Stimulated activated CD8-positive, alpha-beta memory T cell treated with anti-CD3 and anti-CD28 coated beads, Interleukin-15, amount 100 ng/mL, for 1 hour (primary cell): ENCODE measurements at places on chromosomes 13 and 19.
A peak's percentile ranks its signal among the peaks of the same experiment; 100 is the strongest.

DNA sequence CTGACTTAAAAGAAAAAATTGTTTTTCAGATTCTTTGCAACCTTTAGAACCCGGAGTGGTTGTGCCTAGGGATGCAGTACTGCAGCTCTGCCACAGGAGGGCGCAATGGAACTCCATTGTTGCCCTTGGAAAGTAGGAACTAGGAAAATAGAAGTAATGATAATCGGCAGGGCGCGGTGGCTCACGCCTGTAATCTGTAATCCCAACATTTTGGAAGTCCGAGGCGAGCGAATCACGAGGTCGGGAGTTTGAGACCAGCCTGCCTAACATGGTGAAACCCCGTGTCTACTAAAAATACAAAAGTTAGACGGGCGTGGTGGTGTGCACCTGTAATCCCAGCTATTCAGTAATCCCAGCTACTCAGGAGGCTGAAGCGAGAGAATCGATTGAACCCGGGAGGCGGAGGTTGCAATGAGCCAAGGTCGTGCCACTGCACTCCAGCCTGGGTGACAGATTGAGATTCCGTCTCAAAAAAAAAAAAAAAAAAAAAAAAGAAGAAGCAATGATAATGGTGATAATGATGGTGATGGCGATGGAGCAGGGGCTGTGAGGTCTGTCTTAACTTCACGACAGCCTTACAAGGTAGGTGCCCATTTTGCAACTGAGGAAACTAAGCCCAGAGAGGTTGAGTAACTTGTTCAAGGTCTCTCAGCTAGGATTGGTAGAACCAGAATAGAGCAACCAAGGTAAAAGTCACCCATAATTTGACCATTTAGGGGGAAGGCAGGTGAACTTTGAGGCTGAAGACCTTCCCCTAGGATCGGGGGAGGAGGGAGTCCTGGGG, 5.5 kb upstream of the ADAMTS10 start:
- DNase-seq = no peak

- DNase-seq = no peak
Measured at GRCh38 chr19:18896421-18896841, 473 bp upstream of the CERS1 start.

GRCh38 chr13:33782631-33783030, 35.3 kb upstream of the RFC3 start:
- no peak for DNase-seq

DNA sequence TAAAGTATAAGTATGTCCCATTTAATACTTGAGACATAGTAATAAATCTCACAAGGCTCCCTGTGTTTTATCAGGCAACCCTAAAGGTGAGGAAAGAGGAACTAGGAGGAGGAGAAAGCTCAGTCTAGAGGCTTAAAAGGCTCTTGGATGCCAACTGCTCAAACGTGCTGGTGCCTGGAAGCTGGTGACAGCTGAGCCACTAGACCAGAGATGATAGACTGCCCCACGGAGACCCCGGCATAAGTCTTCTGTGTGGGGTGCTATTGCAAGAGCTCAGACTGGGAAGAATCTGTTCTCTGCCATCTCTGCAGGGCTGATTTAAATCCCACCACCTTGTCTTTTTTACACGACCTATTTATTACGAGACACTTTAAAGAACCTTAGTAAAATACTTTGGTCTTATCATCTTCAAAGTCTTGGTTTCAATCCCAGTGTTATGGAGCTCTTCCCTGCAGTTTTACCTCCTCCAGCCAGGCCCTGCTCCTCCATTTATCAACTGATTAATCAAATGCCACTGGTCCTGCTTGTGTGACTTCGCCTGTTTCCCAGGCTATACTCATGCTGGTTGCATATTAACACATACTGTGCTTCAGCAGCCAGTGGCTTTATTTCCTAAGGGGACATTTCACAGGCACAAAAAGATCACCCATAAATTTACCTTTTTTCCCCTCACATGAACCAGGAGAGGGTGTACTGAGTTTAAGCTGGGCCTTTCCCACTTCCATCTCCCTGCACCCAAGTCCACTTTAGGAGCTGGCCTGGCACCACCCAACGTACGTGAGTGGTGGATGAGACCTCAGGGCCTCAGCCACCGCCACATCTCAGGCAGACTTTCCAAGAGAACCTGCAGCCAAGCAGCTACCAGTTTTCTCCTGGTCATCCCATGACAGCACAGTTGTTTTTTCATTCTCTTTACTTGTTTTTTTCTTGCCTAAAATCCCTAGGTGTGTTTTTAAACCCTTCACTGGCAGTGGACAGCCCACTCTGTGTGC, 7.8 kb upstream of the ATP12A start:
- no peak for DNase-seq

DNA sequence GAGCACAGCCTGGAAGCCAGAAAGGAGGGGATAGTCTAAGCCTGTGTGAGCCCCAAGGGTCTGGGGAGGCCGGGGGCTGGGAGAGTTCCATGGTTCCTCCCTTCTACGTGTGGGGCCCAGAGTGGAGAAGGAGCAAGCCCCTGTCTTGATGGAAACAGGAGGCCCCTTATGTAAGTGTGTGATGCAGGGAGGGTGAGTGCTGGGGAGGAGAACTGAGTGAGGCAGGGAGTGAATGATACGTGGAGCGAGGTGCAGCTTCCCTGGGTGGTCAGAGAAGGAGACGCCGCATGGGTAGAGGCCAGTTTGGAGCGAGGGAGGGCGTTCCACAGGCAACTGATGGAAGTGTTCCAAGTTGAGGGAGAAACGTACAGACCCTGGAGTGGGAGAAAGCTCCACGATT, 16.0 kb downstream of the MAG start:
- no peak for DNase-seq

DNA sequence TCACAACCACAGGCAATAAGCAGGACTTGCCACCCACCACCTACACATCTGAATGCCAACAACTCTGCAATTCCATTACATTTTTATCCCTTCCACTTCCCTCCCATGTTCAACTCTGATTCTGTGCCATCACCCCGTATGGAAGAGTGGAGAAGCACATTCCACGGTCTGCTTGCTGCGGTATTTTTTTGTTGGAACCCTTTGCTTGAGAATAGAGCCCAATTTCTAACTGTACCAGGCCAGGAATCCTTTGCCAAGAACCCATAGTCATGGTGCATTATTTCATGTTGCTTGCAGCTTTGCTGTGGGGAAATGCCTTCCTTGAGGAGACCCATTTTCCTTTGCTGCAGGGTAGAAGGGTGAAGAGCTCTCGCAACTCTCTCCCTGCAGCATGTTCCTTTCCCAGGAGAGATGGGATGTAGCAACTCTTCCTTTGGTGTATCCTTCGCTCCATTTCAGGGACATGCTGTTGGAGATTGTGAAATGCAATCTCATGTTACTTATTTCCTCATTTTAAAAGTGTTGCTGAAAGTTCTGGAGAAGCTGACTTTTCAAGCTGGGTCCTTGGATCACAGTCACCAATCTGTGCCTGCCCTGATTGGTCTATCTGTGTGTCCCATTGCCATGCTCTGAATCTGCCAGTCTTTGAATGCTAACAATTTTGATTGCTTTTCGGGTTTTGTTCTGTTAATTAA, 69.8 kb upstream of the STARD13 start:
- no peak for DNase-seq

- DNase-seq = no peak
Measured at GRCh38 chr13:79593641-79594275, 112.8 kb downstream of the NDFIP2 start.

DNA sequence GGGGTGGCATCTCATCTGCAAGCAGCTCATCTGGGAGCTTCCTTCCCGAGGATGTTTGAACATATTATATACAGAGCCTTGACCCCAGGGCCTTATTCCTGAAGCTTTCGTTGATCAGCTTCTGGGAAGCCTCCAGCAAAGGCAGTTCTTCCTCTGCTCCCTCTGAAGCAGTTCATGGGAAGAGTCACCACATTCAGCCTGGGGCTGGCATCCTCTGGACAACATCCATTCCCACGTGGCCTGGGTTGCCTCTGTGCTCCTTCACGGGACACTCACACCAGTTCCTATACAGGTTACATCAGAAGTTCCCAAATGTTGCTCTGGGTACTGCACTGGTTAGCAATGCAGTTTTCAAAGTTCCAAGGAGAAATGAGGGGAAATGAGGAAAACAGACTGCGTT, 29.6 kb downstream of the COL4A2 start:
- no peak for DNase-seq

GRCh38 chr19:1874554-1875185, 10.6 kb downstream of the ABHD17A start:
- DNase-seq = no peak

DNA sequence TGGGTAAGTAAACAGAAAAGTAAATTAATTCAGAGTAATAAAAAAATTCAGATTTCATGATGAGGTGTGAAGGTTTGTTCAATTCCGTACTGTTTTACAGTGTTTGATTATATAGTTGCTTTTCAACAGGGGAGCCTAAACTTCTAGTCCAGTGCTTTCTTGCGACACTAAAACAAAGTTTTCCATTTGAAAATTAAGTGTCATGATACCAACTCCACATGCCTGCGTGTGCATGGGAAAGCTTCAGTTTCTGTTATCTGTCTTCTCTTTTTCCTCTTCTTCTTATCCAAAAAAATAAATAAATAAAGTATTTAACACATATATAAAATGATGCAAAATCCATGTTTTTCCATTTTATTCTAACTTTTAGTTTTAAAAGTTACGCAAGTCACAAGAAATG, 165.3 kb downstream of the DACH1 start:
- DNase-seq = no peak

GRCh38 chr19:49475995-49476880, 2.2 kb downstream of the FLT3LG start:
- no peak for DNase-seq

DNA sequence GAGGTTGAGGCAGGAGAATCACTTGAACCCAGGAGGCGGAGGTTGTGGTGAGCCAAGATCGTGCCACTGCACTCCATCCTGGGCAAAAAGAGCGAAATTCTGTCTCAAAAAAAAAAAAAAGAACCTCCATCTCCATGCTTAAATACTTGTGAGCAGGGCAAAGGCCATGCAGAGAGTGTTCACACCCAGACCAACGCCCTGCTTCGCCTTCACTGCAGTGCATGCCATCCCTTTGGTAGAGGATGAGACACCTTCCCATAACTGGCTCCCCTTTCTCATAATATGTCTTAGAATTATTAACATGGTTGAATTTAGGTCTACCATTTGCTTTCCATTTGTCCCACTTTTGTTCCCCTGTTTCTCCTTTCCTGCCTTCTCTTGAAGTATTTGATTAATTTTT, 15.4 kb downstream of the BBC3 start:
- DNase-seq = no peak

- DNase-seq = no peak
Measured at GRCh38 chr19:41872384-41872774, 4.7 kb upstream of the CD79A start.

DNA sequence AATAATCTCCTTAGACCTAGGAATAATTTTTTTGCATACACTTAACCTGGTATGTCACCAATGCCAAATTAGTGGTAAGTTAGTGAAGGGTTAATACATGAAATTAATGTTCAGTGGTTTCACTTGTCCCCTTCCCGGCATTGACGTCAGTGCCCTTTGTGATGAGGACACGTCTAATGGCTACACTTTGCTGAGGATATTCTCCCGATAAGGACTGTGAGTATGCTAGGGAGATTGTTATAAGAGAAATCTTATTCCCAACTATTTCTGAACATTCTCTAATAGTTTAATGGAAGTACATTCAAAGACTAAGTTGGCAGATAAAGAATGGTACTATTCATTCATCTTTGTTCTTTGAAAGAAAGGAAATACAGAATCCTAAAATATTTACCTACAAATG, 102.4 kb downstream of the TNFRSF19 start:
- no peak for DNase-seq

DNA sequence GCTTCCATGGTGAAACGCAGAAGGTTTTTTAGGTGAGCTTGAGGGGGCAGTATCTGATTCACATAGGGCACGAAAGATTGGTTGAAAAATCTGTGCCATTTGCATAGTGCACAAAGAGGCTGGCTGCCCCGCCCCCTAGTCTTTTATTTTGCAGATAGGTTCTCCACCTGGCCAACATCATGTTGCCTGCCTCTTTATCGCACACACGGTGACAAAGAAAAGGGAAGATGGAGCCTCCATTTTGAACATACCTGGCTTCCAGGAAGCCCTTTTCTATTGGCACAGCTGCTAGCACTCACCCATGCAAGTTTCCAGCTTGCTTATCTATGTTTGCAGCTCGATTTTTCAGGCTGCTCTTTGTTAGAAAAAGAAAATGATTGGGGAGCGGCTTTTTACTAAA, 316.2 kb upstream of the KLHL1 start:
- no peak for DNase-seq

GRCh38 chr19:33905937-33906577, 109.4 kb downstream of the KCTD15 start:
- DNase-seq = no peak

GRCh38 chr13:28819046-28819730, 951 bp upstream of the MTUS2 start:
- DNase-seq = no peak

GRCh38 chr13:98333486-98333885, 156.4 kb upstream of the RNF113B start:
- DNase-seq = no peak

DNA sequence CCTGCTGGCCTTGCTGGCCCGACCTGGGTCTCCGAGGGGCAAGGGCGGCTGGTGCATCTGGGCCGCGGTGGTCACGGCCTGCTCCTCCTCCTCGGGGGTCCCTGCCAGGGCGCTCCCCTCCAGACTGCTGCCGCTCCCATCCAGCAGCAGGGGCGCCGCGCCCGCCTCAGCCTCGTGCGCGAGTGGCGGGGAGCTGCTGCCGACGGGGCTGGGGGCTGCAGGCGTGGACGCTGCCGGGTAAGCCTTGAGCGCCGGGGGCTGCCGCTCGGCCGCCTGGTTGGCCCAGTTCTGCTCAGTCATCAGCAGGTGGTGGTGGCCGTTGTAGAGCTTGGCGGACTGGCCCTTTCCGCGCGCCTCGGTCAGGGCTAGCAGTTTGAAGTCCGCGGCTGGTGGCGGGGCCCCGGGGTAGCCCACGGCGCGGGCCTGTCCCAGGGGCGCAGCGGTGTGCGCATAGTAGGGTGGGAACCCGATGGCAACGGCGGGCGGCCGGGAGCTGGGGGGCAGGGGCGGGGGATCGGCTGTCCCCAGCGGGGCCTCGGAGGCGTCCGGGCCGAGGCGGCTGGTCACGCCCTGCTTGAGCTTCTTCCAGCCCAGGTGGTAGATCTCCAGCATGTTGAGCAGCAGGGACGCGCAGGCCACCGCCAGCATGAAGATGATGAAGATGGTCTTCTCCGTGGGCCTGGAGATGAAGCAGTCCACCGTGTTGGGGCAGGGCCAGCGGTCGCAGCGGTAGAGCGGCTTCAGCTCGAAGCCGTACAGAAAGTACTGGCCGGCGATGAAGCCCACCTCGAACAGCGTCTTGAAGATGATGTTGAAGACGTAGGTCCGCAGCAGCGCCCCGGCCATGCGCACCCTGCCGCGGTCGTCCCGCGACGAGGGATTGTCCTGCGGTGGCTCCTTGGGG, 18.6 kb downstream of the GJA3 start:
- DNase-seq = no peak

DNA sequence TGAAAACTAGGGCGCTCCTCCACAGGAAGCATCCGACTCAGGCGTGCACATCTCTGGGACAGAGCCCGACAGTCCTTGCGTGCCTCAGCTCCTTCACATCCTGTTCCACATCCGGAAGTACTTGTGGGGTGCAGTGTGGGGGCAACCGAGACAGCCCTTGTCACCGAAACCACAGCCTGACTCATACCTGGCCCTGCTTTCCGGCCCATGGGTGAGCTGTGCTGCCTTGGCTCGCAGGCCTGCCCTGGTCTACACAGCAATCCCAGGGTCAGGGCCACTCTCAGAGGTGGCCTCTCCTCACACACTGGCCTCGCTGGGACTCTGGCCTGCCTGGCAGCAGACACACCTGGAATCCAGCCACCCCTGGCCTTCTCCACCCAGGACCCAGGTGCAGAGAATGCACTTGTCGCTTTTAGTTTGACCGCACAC, 100.4 kb downstream of the STK24 start:
- peak; percentile 64 for DNase-seq
